ENCODE measurements at places on chromosomes 2 and 18. TPM values are rescaled to one million over a fixed set of nuclear protein-coding genes. Genes with fewer than 3 reads are reported as not detected.

The FLACC1 gene
- 3.1 TPM for polyA plus RNA-seq

GRCh38 chr2:208373460-208374089 is 33.0 kb upstream of the PTH2R start:
- peak; percentile 32 for DNase-seq

DNA sequence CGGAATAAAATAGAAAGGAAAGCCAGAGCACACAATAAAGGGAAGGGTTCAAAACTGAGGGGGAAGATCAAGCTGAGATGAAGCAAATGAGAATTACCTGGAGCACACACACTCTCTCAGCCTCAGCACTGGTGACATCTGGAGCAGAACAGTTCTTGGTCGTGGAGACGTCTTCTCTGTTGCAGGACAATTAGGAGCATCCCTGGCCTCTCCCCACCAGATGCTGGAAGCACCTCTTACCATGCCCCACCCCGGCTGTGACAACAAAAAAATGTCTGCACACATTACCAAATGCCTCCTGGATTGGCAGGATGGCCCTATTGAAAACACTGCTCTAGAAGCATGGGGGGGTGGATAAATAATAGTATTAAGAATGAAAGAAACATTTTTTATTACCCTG is 43.6 kb upstream of the MAP3K20 start:
- DNase-seq: no peak

DNA sequence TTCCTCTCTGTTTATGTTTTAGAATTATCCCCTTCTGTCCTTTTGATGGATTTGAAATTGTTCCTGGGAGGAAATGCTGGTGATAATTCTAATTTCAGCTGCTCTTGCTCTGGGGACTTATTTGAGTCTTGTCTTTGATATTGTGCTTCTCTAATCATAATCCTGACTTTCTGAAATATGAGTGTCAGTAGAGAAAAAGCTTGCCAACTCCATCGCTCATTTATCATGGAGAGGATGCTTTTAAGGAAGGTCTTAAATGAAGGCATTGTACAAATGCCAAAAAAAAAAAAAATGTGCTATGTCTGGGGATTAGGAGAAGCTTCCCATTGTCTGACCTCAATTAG is 159.5 kb downstream of the NYAP2 start:
- DNase-seq: no peak

GRCh38 chr2:63300835-63301234 is 250.2 kb downstream of the OTX1 start:
- no peak for DNase-seq

The OTOF gene
- polyA plus RNA-seq: 0.09 TPM

GRCh38 chr2:188085421-188085820 is 206.3 kb upstream of the GULP1 start:
- DNase-seq: no peak

- DNase-seq: no peak
These were observed 62.8 kb downstream of the EHD3 start for GRCh38 chr2:31296641-31297287.

Measured in left renal pelvis (tissue), 4 donors.